ENCODE measurements at places on chromosomes 6 and 20.

GRCh38 chr20:51542033-51542570, 417 bp downstream of the NFATC2 start:
- peak; percentile 50 for DNase-seq

- DNase-seq = no peak
These were observed 129.9 kb downstream of the SMAP1 start for GRCh38 chr6:70797625-70798024.

DNA sequence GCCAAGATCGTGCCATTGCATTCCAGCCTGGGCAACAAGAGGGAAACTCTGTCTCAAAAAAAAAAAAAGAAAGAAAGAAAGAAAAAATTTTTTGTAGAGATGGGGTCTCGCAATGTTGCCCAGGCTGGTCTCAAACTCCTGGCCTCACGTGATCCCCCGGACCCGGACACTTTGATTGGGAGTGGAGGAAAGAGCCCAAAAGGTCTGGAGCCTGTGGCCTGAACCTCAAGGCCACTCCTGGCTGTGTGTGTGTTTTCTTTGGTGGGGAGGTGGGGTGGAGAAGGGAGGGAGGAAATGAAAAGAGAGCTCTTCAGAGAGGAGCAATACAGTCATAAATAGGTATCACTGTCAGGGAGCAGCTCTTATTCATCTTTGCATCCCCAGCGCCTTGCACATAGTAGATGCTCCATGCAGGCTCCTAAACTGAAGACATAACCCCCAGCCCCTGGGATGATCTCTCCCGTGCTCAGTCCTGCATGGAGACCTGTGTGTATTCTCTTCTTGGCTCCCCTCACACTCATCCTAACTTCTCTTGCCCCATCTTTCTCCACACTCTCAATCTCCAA, 75.7 kb downstream of the FGD2 start:
- no peak for DNase-seq

DNA sequence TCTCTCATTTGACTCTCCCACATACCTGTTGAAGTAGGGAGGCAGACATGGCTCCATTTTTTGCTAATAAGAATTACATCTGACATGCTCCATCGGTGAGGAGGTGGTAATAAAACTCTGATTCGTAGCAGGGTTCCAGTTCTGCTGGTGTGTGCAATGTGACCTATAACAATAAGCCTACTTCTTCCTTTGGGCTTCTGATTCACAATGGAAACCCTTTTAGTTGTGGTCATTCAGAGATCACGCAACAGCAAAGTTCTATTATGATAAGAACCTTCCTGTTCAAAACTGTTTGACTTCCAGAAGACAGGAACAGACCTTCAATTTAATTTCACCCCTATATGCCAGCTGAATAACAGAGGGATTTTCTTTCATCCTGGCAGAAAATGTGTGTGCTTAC, 31.4 kb upstream of the GSTA4 start:
- no peak for DNase-seq

DNA sequence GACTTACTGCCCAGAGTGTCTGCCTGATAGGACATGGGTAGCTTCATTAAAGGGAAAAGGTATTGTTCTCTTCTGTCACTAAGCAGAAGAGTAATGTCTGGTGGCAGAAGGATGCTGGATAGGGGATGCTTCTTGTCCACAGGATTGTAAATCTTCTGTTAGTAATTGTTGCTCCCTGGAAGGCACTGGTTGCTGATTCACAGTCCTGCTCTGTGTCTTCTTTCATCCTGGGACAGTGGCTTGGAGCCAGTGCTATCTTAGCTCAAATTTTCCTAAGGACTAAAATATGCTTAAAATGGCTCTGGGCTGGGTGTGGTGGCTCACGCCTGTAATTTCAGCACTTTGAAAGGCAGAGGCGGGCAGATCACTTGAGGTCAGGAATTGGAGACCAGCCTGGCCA, 48.0 kb downstream of the SYTL3 start:
- no peak for DNase-seq

- no peak for DNase-seq
These were observed 20.3 kb downstream of the CST4 start for GRCh38 chr20:23668477-23668951.

DNA sequence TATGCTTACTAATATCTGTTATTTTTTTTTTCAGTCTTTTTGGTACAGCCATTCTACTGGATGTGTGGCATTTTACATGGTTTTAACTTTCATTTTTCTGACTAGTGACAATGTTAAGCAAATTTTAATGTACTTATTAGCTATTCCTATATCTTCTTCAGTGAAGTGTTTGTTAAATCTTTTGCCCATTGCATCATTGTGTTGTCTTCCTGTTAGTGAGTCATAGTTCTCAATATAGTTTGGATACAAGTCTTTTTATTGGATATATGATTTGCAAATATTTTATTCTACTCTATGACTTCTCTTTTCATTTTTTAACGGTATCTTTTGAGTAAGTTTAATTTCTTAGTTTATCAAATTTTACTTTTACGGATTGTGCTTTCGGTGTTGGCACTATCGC, 519.4 kb downstream of the CDKAL1 start:
- no peak for DNase-seq

- DNase-seq = no peak
These were observed 50.8 kb upstream of the BEND6 start for GRCh38 chr6:56904068-56904467.

GRCh38 chr20:50052550-50053361, 60.2 kb downstream of the UBE2V1 start:
- no peak for DNase-seq

DNA sequence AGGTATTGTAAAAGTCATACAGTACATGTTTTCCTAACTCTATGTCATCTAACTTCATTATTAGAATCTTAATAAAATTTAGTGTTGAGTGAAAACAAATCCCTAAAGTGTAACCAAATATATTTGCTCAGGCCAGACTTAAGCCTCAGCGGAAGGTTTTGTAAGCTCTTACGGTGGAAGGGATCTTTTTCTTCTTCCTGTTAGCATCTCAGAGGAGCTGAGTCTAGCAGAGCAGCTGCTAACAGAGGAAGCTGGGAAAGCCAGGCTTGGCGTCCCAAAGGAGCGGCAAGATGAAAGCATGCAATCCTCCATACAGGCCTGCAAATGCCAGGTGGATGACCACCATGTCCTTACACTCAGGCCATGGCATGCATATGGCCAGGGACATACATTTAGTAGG, 72.4 kb downstream of the ADTRP start:
- DNase-seq = no peak

- DNase-seq = no peak
These were observed 589 bp downstream of the RNF5 start for GRCh38 chr6:32178547-32179440.

- no peak for DNase-seq
These were observed 67.4 kb downstream of the IGF2R start for GRCh38 chr6:160036331-160036695.

GRCh38 chr6:30686009-30686907, at the start of gene PPP1R18:
Gene PPP1R18, minus strand, starts transcription at chr6:30686645. Its CDS starts 627 bp downstream, at chr6:30686018.
- DNase-seq = peak; percentile 85

DNA sequence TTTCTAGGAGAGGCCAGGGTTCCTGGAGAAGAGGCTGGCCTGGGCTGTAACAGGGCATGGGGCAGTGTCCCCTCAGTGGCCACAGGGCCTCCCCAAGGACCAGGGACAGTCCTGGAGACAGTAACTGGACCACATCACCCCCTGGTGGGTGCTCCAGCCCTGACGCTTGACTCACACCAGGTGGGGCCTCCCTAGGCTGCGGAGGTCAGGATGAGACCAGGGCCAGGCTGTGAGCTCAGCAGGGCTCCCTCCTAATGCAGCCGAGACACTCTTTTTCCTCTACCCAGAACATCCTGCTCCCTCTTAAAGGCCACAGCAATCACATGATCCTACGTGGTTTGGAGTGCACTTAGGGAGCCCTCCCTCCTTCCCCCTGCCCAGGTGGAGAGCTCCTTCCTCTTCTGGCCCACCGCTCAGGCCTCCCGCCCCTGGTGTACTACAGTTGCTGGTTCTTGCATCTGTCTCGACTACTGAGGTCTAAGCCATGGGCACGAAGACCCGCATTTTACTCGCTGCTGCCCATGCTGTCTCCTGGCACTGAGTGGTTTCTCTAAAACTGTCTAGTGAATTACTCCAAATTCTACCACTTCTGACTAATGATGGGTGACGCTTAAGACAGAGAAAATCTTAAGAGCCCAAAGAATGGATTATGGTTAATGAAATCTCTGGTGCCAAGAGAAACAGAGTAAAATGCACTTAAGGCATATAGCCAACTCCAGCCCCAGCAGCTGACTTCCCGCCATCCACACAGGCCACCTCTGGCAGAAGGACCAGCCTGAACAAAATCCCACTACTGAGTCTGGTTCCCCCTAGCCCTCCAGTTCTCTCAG, 166.1 kb upstream of the CST7 start:
- DNase-seq = peak; percentile 29

DNA sequence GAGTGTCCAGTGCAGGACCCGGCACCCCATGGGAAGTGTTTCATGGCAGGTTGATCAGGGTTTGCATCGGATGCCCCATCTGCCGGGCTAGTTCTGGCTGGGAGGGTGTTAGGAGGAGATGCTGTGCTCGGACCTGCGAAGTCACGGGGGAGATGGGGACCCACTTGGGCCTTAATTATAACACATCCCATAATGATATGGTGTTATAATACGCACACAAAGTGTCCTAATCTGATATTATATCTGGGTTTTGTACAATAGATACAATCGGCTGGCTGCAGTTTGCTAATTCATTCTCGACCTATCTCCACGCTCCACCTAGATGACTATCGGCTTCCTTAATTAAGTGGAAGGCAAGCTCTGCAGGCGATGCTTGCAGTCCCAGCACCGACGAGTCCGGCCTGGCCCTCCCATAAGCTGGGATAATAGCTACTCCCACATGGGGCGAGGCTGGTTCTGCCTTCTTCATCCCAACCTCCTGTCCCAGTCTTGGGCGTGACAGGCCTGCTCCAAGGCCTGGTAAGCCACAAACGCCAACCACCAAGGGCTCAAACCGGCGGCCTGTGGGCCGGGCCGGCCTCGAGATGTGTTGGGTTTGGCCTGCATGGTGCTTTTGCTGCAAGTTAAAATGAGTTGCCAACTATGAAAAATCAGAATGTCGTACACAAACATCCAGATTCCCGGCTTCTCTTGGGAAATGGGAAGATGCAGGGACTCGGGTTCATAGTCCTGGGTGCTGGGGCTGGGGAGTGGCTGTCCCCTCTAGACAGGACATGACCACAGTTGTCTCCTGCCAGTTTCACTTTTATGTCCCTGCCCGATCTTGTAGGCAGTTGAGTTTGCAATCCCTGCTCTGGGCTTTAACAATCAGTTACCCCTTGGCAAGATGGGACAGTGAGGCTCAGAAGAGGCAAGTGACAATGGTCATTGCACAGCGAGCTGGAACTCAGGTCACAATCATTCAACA, 32.7 kb downstream of the CEBPB start:
- peak; percentile 64 for DNase-seq

GRCh38 chr6:145241039-145241438, 494.3 kb downstream of the EPM2A start:
- no peak for DNase-seq

DNA sequence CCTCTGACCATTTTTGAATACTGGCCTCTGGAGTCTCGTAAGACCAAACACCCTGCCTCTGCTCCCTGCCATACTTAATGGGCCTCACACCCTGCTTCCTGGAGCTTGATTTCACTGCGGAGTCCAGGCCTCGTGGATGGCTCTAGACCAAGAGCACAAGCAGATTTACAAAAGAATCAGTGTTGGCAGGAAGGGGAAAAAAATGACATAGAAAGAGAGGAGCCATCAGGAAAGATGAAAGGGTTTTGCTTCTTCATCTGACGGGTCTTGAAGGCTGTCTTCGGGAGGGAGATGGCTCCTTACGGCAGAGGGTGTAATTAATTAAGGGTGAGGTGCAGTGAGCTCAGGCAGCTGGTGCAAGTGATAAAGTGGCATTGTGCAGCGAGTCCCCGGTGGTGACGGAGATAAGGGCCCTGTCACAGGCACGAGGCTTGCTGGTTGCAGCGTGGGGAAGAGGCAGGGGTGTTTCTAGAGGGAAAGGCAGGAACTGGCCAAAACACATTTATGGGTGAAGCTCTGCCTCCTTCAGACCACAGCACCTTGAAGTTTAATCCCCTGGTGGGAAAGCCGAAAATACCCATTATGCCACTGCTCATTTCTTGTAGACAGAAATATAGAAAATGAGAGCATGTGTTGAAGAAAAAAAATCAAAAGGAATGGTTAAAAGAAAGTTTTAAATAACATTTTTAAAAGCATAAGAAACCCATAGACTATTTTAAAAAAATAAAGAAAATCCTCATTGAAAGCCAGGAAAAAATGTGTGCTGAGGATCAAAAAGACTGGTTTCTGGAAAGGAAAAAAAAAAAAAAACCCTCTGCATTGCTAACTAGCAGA, 128.6 kb upstream of the LRFN2 start:
- DNase-seq = no peak

- no peak for DNase-seq
These were observed 145.6 kb upstream of the MANEA start for GRCh38 chr6:95431637-95432228.

All from lower lobe of right lung (tissue), 2 donors.